ENCODE measurements at places on chromosomes 16 and 17. TPM values are rescaled to one million over a fixed set of nuclear protein-coding genes. Genes with fewer than 3 reads are reported as not detected.

The RUNDC3A gene
- 0.25 TPM for total RNA-seq

The CXCL16 gene
- total RNA-seq: 1.3 TPM

The CTRB2 gene
- total RNA-seq: not detected

The PRR35 gene
- not detected for total RNA-seq

The WNT9B gene
- total RNA-seq: not detected

The ATP5PD gene
- 143 TPM for total RNA-seq

The B4GALNT2 gene
- under 0.01 TPM for total RNA-seq

The HOXB9 gene
- 0.49 TPM for total RNA-seq

The OTOP3 gene
- total RNA-seq: not detected
